GM23338 (cell line): ENCODE measurements at places on chromosomes 7 and 10.

GRCh38 chr7:155840262-155840885 lies 28.1 kb upstream of the SHH start:
- no peak for DNase-seq

DNA sequence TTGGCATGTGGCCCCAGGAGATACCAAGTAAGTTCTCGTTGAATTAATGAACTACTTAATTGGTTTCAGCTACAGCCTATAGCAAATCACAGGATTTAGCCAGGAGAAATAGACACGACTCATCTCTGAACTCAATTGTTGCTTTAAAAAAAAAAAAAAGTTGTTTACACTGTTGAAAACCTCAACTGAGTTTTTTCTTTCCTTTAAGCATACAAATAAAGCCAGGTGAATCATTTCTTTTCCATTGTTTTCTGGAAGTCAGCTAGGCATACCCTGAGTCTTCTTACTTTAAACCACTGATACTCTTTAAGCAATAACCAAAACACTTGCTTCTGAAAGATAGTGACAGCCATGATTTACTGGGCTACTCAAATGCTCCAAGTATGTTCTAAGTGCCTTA lies 755 bp downstream of the FRMPD2 start:
- DNase-seq = no peak

- DNase-seq = peak; percentile 54
These were observed 58.5 kb downstream of the PHYHIPL start for GRCh38 chr10:59234816-59235429.

- DNase-seq = no peak
These were observed 197.7 kb upstream of the FRMD4A start for GRCh38 chr10:14528450-14528849.

GRCh38 chr7:21371360-21371759 lies 56.5 kb upstream of the SP4 start:
- DNase-seq = peak; percentile 46
